ENCODE measurements at places on chromosomes 5 and 9. TPM values are rescaled to one million over a fixed set of nuclear protein-coding genes. Genes with fewer than 3 reads are reported as not detected.
A peak's percentile ranks its signal among the peaks of the same experiment; 100 is the strongest.

DNA sequence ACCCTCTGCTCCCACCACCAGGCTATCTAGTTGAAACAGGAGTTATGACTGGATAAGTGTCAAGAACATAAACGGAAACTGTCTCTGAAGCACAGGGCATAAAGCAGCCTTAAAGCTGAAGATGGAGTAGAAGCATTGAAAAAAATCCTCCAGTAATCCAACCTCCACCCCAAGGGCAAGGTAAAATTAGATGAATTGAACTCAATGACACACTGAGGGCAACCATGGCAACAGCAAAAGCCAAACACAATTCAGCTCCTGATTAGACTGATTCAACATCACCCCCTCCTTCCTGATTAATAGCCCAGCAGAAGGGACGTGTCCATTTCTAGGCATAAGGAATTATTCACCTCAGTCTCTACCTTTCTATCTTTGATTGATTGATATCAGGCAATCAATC, 183.2 kb upstream of the MAP3K1 start:
- no peaks in the 10 kb centered on the region for H3K4me1 ChIP-seq
- no peak overlapping the region for H3K4me3 ChIP-seq
- no peak for DNase-seq
- H3K36me3 ChIP-seq, result no peaks in the 10 kb centered on the region

- no peak overlapping the region for H3K4me3 ChIP-seq
- no peaks in the 10 kb centered on the region for H3K27me3 ChIP-seq
- no peak overlapping the region for H3K27ac ChIP-seq
- H3K4me1 ChIP-seq, result no peaks in the 10 kb centered on the region
Measured at GRCh38 chr5:108430931-108431608, 49.2 kb upstream of the FBXL17 start.

GRCh38 chr9:136848393-136849037, 694 bp upstream of the PHPT1 start:
- peak overlapping the region; percentile 94 for H3K4me3 ChIP-seq
- no peak for DNase-seq
- peaks cover 36% of the 10 kb centered on the region for H3K4me1 ChIP-seq
- peak overlapping the region; percentile 86 for H3K27ac ChIP-seq

GRCh38 chr5:122713041-122713440, 61.8 kb upstream of the SNX2 start:
- no peaks in the 10 kb centered on the region for H3K36me3 ChIP-seq
- no peak for DNase-seq
- H3K4me1 ChIP-seq, result no peaks in the 10 kb centered on the region
- H3K27ac ChIP-seq, result no peak overlapping the region
- no peak overlapping the region for H3K4me3 ChIP-seq

DNA sequence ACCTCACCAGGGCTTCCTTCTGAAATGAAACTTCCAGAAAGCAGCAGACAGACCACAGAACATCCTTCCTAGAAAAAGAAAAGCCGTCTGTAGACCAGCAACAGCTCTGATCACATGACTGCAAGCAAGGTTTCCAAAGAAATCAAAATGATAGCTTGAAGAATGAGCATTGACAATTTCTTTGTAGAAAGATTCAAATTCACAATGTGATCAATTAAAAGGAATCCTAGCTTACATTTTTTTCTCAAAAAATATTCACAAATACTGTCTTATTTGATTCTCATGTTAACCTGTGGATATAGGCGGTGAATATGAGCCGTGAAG, 144.9 kb downstream of the MTX3 start:
- no peaks in the 10 kb centered on the region for H3K27me3 ChIP-seq
- H3K4me1 ChIP-seq, result no peaks in the 10 kb centered on the region
- no peak overlapping the region for H3K27ac ChIP-seq
- H3K4me3 ChIP-seq, result no peak overlapping the region
- H3K36me3 ChIP-seq, result no peaks in the 10 kb centered on the region

- DNase-seq, result peak; percentile 39
- H3K4me3 ChIP-seq, result no peak overlapping the region
- no peaks in the 10 kb centered on the region for H3K36me3 ChIP-seq
- H3K4me1 ChIP-seq, result peaks cover 4% of the 10 kb centered on the region
- no peak overlapping the region for H3K27ac ChIP-seq
Measured at GRCh38 chr9:137464291-137464999, 5.3 kb upstream of the NSMF start.

DNA sequence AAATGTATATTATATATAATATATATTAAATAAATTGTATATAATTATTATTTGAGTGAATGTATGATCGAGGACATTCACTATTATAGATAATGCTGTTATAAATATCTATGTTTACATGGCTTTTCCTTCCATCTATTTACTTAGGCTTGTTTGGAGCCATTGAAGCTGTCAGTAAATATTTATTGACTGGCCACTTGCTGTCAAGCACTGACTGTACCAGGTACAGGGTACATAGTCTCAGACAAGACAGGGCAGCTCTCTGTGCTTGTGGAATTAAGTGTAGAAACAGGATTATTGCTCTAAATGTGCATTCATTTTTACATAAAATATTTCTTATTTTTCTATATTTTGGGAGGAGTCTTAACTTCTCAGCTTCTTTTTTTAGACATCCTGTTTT, 16.4 kb downstream of the FAXDC2 start:
- H3K4me1 ChIP-seq, result peaks cover 34% of the 10 kb centered on the region
- H3K27me3 ChIP-seq, result no peaks in the 10 kb centered on the region
- H3K4me3 ChIP-seq, result peak overlapping the region; percentile 40

DNA sequence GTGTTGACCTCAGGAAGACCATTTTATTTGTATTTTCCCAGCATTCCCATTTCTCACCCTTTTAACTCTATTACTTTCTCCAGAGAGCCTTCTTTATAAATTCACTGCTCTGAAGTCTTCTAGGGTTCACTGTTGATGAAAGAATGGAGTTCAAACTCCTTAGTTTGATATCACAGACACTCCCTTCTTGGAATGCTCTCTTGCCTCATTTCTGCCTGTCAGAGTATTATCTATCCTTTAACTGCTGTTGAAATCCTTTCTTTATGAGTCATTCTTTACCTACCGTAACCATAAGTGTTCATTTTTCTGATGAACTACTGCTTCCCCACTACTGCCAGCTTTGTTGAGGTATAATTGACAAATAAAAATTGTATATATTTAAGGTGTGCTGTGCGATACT, 4.3 kb downstream of the RIC1 start:
- no peaks in the 10 kb centered on the region for H3K27me3 ChIP-seq
- H3K4me3 ChIP-seq, result no peak overlapping the region
- peaks cover 35% of the 10 kb centered on the region for H3K4me1 ChIP-seq
- no peak for DNase-seq
- no peaks in the 10 kb centered on the region for H3K36me3 ChIP-seq

DNA sequence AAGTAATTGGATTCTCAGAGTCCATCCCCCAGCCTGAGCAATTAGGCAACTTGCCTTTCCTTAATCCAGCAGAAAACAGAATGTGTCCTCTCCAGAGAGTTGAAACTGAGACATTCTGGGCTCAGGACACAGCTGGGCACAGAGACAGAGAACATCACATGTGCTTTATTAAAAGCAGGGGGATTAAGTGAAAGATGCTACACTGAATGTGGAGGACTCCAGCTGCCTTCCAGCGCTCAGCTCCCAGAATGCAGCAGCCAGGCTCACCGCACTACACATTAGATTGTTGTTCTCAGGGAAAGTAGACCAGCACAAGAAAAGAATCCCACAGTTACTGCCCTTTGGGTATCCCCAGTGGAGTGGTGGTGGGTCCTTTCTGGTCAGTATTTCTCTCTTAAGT, 141.6 kb upstream of the IL12B start:
- peaks cover 4% of the 10 kb centered on the region for H3K4me1 ChIP-seq
- H3K27me3 ChIP-seq, result no peaks in the 10 kb centered on the region
- no peak overlapping the region for H3K4me3 ChIP-seq
- no peak for DNase-seq
- no peak overlapping the region for H3K27ac ChIP-seq

The SNCAIP gene
- 4.4 TPM for total RNA-seq

The TMEM215 gene
- total RNA-seq, result 0.09 TPM

The GABRA1 gene
- total RNA-seq, result not detected

The CCL19 gene
- total RNA-seq, result 2.4 TPM

The SMIM33 gene
- total RNA-seq, result not detected

The CAMK4 gene
- total RNA-seq, result 2.7 TPM

The C7 gene
- 237 TPM for total RNA-seq
